Activated naive CD8-positive, alpha-beta T cell treated with anti-CD3 and anti-CD28 coated beads for 36 hours (primary cell): ENCODE measurements at places on chromosomes 6 and 20. TPM values are rescaled to one million over a fixed set of nuclear protein-coding genes. Genes with fewer than 3 reads are reported as not detected.

Gene PRND
- not detected for total RNA-seq

Gene SNAI1
- total RNA-seq = 0.82 TPM

Gene MATN4
- total RNA-seq = 0.64 TPM

Gene EYS
- total RNA-seq = not detected
